ENCODE measurements at places on chromosomes 5 and 9.

DNA sequence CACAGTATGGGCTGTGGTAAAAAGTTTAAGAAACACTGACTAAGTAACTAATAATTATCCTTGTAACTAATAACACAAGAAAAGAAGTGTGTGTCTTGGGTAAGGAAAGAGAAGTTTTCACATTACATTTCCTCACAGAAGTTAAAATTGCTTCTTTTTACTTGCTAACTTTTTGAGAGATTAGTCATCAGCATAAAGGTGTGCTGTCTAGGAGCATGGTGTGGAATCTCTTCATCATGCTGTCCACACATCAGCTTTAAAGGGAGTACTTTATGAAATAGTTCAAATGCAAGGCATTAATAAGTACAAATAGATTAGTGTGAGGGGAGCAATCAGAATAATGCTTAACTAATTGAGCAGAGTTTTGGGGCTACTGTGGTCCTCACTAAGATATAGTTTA, 29.8 kb downstream of the WDR36 start:
- DNase-seq, result no peak

GRCh38 chr9:2043243-2043642, 28.1 kb downstream of the SMARCA2 start:
- DNase-seq, result no peak

DNA sequence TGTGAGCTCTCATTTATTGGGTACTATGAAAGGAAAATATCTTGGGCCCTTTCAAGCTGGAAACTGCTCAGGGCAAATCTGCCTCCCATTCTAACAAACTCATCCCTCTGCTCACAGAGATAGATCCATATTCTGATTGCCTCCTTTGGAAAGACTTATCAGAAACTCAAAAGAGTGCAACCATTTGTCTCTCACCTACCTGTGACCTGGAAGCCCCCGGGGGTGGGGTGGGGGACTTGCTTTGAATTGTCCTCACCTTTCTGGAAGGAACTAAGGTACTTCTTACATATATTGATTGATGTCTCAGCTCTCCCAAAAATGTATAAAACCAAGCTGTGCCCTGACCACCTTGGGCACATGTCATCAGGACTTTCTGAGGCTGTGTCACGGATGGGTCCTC, 125.3 kb downstream of the ATP10B start:
- no peak for DNase-seq

- DNase-seq, result no peak
Observed at GRCh38 chr5:150458802-150459557, 9.4 kb upstream of the RPS14 start.

DNA sequence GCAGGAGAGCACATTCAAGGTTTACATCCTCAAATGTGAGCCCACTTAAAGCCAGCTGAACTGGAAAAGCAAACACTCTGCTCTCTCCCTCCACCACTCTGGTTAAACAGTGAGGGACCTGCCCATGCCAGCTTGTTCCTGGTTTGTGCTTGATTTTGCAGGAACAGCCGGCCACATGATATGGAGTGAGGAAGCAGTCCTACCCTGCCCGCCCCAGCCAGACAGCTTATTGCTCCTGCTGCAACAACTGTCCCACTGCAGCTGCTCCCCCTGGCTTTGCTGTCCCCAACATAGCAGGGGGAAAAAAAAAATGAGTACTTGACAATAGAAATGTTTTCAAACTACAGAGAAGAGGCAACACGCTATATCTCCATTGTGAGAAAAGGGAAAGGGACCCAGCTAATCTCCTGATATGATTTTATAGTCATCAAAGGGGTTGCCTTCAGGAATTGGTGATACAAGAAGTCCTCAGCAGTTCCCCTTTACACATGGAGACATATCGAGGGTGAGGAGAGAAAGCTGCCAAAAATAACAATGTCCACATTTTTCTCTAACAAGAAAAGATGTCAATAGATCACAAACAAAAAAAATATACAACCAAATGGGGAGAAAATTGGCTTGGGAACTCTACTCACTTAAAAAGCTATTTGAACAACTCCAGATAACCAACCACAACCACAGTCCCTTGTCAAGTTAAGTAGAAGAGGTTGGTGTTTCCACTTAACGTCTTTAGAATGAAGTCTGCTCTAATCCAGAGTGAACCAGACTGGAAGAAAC, 4.6 kb downstream of the MYO10 start:
- no peak for DNase-seq

DNA sequence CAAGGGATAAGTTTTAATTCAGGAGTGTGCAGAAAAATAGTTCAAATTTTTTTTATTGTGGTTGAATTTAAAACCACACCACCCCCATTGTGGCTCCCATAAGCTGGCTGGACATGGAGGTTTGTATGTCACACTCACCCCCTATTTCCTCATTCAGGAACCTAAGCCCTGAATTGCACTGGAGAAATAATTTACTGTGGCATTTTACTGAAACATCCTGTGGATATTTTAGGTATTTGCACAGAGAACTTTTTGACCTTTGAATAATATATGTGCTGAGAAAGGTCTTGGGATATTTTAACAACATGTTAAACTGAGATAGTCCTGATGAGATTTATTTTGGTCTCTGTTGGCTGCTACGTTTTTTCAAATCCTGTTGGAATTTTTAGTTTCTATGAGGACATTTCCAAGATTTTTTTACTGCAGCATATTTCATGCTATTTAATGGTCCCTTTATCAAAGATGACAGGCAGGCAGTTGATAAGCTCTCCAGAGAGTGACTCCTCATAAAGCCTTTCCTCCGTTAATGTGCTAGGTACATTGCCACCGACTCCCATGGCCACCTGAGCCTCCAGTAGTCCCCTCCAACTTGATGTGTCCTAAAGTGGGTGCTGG, 51.2 kb upstream of the PALM2AKAP2 start:
- no peak for DNase-seq

DNA sequence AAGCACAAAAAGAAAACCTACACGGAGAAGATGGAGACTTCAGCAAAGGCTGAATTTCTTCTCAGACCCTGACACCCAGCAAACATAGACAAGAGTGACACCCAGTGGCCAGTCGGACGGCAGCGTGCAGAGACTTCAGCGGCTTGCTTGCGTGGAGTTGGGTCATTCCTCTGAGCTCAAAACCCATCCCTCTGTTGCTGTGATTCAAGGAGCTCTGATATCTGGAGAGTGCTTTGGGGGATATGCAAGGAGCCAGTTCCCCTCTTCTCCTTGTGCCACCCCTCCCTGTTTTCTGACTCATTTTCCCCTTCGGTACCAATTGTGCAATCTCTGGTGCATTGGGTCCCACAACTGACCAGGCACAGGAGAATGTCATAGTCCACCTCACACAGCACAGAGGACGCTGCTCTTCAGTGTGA, 27.5 kb downstream of the SH3TC2 start:
- DNase-seq, result no peak

DNA sequence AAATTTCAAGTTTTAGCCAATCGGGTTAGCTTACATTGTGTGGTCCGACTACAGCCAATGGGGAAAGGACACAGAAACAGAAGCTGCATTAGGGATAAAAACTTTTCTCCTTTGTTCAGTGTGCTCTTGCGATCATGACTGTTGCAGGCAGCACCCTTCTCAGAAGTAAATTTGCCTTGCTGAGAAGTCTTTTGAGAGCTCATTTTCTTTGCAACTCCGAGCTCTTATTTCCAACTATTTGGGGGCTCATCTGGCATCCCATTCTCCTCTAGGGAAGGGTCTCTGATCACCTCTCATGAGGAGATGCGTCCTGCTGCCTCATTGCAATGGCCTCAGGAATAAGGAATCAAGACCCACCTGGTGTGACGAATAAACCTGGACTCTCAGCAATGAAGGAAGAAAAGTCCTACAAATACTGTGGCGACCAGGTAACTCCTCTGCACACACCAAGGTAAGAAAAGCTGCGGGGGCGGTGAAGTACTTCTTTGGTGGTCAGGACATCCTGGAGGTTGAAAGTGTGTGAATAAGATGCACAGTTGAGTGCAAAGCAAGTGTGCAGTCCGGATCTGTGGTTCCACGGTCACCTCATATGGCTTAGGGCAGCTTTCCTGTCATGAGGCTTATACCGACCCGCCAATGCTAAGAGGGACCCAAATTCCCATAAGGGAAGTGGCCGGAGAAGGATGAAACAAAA, 20.4 kb downstream of the CNOT8 start:
- no peak for DNase-seq

- no peak for DNase-seq
Observed at GRCh38 chr5:158135682-158136179, 276.8 kb upstream of the CLINT1 start.

- DNase-seq, result peak; percentile 57
Observed at GRCh38 chr9:131608493-131609037, 63.2 kb downstream of the PRRT1B start.

GRCh38 chr9:107484117-107484723, 5.3 kb downstream of the KLF4 start:
- DNase-seq, result peak; percentile 53

DNA sequence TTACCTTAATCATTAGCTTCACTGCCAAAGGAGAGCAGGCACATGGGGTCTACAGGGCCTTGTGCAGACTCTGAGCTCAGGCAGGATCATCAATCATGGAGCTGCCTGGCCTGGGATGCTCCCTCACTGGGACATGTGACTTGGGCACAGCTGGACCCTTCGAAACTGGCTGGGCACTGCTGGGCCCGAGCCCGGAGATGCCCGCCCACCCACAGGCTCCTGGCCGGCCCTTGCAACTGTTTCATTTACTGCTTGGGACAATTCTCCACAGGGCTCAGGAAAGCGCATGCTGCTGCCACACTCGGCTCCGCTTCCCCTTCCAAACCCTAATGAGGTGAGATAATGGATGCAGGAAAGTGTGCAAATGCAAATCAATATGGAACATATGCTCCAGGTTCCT, 387.5 kb downstream of the TRIM36 start:
- DNase-seq, result no peak

GRCh38 chr5:75243510-75243909, 6.8 kb upstream of the ANKRD31 start:
- no peak for DNase-seq

- DNase-seq, result no peak
Observed at GRCh38 chr9:128454991-128455390, 815 bp upstream of the ODF2 start.

- DNase-seq, result no peak
Observed at GRCh38 chr9:18352711-18353110, 121.2 kb upstream of the ADAMTSL1 start.

GRCh38 chr5:146595088-146595487, 79.1 kb upstream of the GPR151 start:
- no peak for DNase-seq

GRCh38 chr9:74875656-74876055, 12.1 kb downstream of the TRPM6 start:
- no peak for DNase-seq

- no peak for DNase-seq
Observed at GRCh38 chr5:45383985-45384384, 312.2 kb downstream of the HCN1 start.

DNA sequence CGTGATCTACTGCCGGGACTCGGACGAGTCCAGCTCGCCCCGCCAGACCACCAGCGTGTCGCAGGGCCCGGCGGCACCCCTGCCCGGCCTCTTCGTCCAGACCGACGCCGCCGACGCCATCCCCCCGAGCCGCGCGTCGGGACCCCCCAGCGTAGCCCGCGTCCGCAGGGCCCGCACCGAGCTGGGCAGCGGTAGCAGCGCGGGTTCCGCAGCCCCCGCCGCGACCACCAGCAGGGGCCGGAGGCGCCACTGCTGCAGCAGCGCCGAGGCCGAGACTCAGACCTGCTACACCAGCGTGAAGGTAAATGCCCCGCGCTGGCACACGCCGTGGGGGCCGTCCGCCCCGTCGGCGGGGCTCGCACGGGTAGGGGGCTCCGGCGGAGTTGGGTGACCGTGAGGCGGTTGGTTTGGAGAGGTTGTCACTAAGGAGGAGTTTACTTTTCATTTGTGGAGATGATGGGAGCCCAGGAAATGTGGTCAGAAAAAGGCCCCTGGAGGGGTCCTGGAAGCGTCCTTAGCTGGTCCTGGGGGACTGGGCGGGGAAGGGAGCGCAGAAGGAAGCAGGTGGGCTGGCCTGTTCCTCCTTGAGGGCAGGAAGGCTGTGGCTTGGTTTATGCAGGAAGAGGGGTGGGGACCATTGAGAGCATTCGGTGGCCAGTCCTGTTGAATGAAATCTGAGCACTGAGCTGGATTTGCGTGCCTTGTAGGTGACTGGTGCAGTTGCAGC, 647 bp downstream of the PDE8B start:
- DNase-seq, result no peak

DNA sequence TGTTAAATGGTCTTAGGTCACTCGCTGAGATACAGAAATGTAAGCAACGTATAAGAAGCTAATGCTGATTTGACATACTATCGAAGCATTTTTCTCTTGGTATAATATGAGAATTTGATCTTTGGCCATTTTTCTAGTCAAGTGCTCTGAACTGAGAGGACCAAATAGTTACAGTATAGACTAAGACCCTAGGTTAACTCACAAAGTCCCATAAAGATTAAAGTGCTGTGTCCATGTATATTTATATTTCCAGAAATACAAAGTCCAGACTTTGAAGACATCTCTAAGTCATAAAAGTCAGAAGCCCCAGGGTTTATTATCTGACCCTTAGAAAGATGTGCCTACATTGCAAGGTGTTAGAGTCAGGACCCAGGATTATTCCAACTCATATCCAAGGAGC, 752.4 kb upstream of the COX7C start:
- DNase-seq, result no peak

GRCh38 chr5:79225026-79225425, 10.9 kb upstream of the JMY start:
- DNase-seq, result no peak

- DNase-seq, result peak; percentile 80
Observed at GRCh38 chr5:93164690-93165089, 416.3 kb downstream of the NR2F1-AS1 start.

GRCh38 chr5:147321569-147321968, 86.7 kb downstream of the STK32A start:
- no peak for DNase-seq

- DNase-seq, result peak; percentile 30
Observed at GRCh38 chr9:20621471-20622329, 599 bp downstream of the MLLT3 start.

- DNase-seq, result no peak
Observed at GRCh38 chr5:98604721-98605425, 168.6 kb upstream of the RGMB start.

DNA sequence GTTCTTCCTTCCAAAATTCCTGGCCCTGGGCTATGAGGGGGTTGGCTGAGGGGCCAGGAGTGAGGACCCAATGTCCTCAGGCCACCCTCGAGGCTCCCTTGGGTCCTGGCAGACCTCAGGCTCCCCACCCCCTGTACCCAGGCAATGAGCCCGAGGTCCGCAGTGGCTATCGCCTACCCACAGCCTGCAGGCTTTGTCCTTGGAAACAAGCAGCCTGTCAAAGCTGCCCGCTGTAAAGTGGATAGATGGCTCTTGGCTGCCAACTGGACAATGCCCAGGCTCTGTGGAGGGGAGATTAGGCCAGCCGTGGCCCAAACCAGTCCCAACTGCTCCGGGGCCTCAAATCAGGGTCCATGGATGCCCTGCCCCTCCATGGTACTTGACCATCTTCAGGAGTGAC, 2.2 kb upstream of the ADGRD2 start:
- DNase-seq, result no peak

- no peak for DNase-seq
Observed at GRCh38 chr5:147307170-147307569, 72.3 kb downstream of the STK32A start.

- DNase-seq, result no peak
Observed at GRCh38 chr5:80608731-80609130, 38.7 kb upstream of the ANKRD34B start.

All from skeletal muscle cell (primary cell).